ENCODE measurements at places on chromosomes 13 and 19. TPM values are rescaled to one million over a fixed set of nuclear protein-coding genes. Genes with fewer than 3 reads are reported as not detected.
A peak's percentile ranks its signal among the peaks of the same experiment; 100 is the strongest.

Gene IL12RB1
- 0.73 TPM for total RNA-seq

Gene PABPC3
- total RNA-seq, result 4.5 TPM

- H3K4me1 ChIP-seq, result no peaks in the 10 kb centered on the region
- H3K4me3 ChIP-seq, result no peak overlapping the region
- no peaks in the 10 kb centered on the region for H3K36me3 ChIP-seq
- H3K27me3 ChIP-seq, result no peaks in the 10 kb centered on the region
- DNase-seq, result no peak
Measured at GRCh38 chr19:23799321-23799720, 40.6 kb upstream of the ZNF681 start.

DNA sequence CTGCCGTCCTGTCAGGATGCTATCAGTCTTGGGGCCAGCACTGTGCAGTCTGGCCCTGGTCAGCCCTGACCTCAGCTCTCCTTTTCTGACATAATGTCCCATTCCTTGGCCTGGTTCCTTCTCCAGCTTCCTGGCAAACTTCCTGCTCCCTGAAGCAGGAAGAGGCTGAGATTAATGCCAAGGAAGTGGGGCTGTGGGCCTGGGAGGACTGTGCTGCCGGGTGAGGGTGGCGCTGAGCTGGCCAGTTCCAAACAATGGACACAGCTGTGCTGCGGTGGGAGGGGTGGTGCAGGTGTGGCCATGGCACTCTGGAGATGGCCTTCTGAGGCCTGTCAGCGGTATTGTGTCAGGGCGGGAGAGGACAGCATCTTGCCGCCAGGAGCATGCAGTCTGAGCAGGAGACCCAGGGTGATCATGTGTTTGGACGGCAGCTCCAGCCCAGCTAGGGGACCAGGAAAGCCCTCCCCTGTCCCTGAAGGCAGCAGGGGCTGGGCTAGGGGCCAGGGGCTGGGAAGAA lies 30.9 kb downstream of the TUBA3C start:
- no peaks in the 10 kb centered on the region for H3K4me1 ChIP-seq
- no peak overlapping the region for H3K4me3 ChIP-seq
- H3K27me3 ChIP-seq, result no peaks in the 10 kb centered on the region
- no peak for DNase-seq
- H3K36me3 ChIP-seq, result no peaks in the 10 kb centered on the region
- H3K27ac ChIP-seq, result no peak overlapping the region

Gene GAMT
- total RNA-seq, result 183 TPM

Gene MIA
- 2.7 TPM for total RNA-seq

Gene CILP2
- 3.7 TPM for total RNA-seq

DNA sequence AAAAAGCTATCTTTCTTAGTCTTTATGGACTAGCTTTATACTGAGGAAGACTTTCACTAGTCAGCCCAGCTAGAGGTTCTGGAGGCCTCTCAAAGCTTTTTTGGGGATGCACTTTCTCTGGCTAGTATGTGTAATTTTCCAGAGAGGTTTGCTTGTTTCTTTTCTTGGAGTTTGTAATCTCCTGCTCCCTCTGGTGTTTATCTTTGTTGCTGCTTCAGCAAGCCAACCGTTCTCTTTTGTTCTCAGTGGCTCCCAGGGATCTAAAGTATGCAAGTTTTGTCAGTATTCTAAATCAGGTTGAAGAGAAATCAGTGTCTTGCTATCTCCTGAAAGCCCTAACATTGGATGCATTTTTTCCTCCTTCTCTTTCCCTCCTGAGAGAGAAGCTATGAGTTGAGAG lies 121.1 kb upstream of the MYO16 start:
- DNase-seq, result no peak
- H3K27me3 ChIP-seq, result no peaks in the 10 kb centered on the region
- H3K27ac ChIP-seq, result no peak overlapping the region
- H3K4me3 ChIP-seq, result no peak overlapping the region

DNA sequence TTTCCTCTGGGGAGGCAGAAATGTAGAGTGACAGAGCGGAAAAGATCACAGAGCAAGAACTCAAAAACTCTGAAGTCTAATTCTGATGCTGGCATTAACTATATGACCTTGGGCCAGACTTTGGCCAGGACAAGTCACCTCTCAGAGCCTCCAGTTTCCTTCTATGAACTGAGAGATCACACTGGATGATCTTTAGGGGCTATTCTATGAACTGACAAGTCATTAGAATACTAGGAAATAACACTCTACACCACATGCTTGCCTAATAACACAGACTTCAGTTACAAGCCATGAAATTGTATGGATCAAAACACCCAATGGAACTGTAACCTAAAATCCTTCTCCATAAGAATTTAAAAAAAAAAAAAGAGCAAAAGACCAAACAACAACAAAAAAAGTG lies 16.9 kb downstream of the SLC25A30 start:
- no peaks in the 10 kb centered on the region for H3K4me1 ChIP-seq
- H3K27ac ChIP-seq, result no peak overlapping the region
- H3K4me3 ChIP-seq, result no peak overlapping the region
- DNase-seq, result no peak
- no peaks in the 10 kb centered on the region for H3K36me3 ChIP-seq

Gene CLIP3
- total RNA-seq, result 7.4 TPM

Gene CGB7
- total RNA-seq, result 2.0 TPM

DNA sequence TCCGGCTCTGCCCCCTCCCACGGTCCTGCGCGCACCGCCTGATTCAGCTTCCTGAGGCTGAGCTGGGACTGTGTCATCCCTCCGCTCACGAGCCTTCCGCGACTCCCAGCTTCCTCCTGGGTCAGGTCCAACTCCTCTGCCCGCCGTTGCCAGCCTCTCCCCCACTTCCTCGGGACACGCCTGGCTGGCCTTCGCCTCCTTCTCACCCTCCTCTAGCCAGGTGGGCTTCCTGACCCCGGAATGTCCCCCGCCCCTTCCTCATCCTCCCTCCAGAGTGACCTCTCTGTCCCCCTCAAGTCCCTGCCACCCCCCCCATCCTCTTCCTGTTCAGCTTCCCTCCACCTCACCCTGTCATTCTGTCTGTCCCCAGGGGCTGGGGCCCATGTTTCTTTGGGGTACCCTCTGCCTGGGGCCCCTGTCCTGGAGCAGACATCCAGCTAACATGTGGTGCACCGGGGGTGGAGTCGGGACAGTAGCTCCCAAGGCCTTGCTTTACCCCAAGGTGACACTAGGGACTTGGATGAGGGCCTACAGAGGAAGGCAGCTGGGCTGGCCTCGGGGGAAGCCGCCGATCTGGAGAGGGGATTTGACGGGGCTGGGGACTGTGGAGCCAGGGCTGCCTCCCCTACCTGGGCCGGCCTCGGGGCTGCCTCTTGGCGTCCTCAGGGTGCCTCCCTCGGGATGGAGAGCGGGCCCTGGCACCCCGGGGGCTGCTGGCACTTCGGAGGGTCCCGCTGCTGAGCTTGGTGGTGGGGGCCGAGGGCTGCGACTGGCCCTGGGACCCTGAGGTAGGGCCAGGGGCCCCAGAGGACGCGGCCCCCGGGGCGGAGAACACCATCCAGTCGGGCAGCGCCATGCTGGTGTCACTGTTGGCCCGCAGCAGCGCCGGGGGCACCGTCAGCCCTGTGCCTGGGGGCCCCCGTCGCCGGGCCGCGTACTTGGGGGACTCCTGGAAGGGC lies 16.5 kb downstream of the SHANK1 start:
- no peaks in the 10 kb centered on the region for H3K36me3 ChIP-seq
- H3K27me3 ChIP-seq, result peaks cover 9% of the 10 kb centered on the region
- no peak overlapping the region for H3K27ac ChIP-seq
- DNase-seq, result no peak
- no peaks in the 10 kb centered on the region for H3K4me1 ChIP-seq

DNA sequence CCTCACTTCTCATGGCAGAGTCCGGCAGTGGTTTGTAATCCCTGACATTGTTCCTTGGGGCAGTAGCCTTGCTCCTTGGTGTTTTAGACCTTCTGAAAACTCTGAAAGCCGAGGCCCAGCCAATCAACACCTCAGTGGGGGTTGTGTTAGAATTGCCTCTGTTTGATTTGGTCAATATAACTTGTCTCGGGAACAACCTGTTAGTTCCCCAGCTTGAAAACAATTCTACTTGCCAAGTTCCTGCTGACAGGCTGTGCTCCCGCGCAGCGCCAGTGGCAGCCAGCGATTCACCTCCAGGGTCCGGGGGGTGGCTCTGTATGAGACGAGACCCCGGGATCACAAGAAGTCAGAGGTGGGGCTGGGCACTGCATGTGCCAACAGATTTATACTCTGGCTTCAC lies 81.4 kb upstream of the MEDAG start:
- H3K4me3 ChIP-seq, result no peak overlapping the region
- H3K36me3 ChIP-seq, result no peaks in the 10 kb centered on the region
- H3K27ac ChIP-seq, result peak overlapping the region; percentile 63
- no peaks in the 10 kb centered on the region for H3K4me1 ChIP-seq
- H3K27me3 ChIP-seq, result no peaks in the 10 kb centered on the region
- DNase-seq, result no peak

- H3K4me1 ChIP-seq, result no peaks in the 10 kb centered on the region
- no peaks in the 10 kb centered on the region for H3K36me3 ChIP-seq
- no peak overlapping the region for H3K4me3 ChIP-seq
- H3K27me3 ChIP-seq, result no peaks in the 10 kb centered on the region
Measured at GRCh38 chr13:91212231-91212630, 135.3 kb upstream of the MIR17HG start.

Gene EBI3
- total RNA-seq, result 3.0 TPM

Measured in prostate gland (tissue), 2 donors.